Body of pancreas (tissue), 4 donors: ENCODE measurements at places on chromosomes 4 and X. TPM values are rescaled to one million over a fixed set of nuclear protein-coding genes. Genes with fewer than 3 reads are reported as not detected.

DNA sequence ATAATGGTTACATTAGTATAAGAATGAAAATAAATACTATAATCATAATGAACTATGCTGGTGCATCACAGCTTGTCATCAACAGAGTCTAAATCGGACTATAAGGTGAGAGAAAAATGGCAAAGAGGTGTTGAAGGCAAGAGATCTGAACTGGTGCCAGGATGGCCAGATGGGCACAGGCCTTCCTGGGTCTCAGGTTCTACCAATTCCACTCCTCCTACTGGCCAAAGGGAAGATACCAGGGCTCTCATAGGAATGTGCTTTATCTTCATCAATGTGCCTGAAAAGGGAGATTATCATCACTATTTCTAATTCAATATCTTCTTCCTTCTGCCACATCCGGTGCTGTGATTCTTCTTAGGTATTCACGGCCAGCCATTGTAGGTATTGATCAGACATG, 107.6 kb downstream of the GASK1B start:
- no peaks in the 10 kb centered on the region for H3K4me1 ChIP-seq
- H3K27ac ChIP-seq = no peak overlapping the region
- no peaks in the 10 kb centered on the region for H3K36me3 ChIP-seq
- no peak overlapping the region for H3K4me3 ChIP-seq
- DNase-seq = peak; percentile 17

DNA sequence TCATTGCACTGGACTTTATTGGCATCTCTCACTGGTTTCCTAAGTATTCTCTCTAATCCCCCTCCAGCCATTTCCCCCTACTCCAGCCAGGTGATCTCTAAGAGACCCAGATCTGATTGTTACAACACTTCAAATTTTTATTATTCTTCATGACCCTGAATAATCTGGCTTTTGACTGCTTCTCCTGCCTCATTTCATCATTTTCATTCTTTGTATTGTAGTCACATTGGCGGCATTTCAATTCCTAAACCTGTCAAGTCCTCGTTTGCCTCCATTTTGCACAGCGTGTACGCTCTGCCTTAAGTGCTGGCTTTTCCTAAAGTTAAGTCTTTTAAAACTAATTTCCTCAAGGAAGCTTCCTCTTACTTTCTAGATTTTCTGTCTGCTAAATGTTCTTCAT, 31.6 kb downstream of the UBE2K start:
- no peak for DNase-seq
- H3K27me3 ChIP-seq = no peaks in the 10 kb centered on the region
- no peaks in the 10 kb centered on the region for H3K36me3 ChIP-seq
- no peak overlapping the region for H3K27ac ChIP-seq
- H3K4me1 ChIP-seq = peaks cover 5% of the 10 kb centered on the region

- DNase-seq = no peak
- peaks cover 24% of the 10 kb centered on the region for H3K4me1 ChIP-seq
- H3K4me3 ChIP-seq = no peak overlapping the region
Observed at GRCh38 chr4:94548571-94548970, 96.8 kb downstream of the PDLIM5 start.

- H3K27me3 ChIP-seq = no peaks in the 10 kb centered on the region
- peak overlapping the region; percentile 28 for H3K27ac ChIP-seq
- H3K36me3 ChIP-seq = no peaks in the 10 kb centered on the region
- H3K4me3 ChIP-seq = no peak overlapping the region
- H3K4me1 ChIP-seq = peaks cover 22% of the 10 kb centered on the region
Observed at GRCh38 chr4:2714918-2715317, 41.2 kb downstream of the TNIP2 start.

GRCh38 chr4:10584042-10584441, 100.5 kb downstream of the CLNK start:
- H3K4me3 ChIP-seq = no peak overlapping the region
- H3K36me3 ChIP-seq = no peaks in the 10 kb centered on the region
- H3K27ac ChIP-seq = no peak overlapping the region
- no peak for DNase-seq

DNA sequence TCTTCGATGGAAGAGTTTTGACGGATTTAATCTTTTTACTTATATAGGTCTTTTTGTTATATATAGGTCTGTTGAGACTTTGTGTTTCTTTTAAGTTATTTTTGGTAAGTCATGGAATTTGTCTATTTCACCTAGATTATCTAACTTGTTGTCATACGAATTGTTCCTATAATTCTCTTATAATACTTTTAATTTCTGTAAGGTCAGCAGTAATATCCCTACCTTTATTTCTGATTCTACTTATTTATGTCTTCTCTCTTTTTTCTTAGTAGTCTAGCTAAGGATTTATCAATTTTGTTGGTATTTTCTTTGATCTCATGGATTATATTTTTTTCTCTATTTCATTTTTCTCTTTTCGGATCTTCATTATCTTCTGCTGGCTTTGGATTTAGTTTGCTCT, 11.6 kb downstream of the SAP30 start:
- no peak overlapping the region for H3K4me3 ChIP-seq
- no peak for DNase-seq
- no peaks in the 10 kb centered on the region for H3K27me3 ChIP-seq

GRCh38 chrX:46754586-46755061, 4.3 kb downstream of the SLC9A7 start:
- H3K27ac ChIP-seq = no peak overlapping the region
- H3K36me3 ChIP-seq = no peaks in the 10 kb centered on the region

DNA sequence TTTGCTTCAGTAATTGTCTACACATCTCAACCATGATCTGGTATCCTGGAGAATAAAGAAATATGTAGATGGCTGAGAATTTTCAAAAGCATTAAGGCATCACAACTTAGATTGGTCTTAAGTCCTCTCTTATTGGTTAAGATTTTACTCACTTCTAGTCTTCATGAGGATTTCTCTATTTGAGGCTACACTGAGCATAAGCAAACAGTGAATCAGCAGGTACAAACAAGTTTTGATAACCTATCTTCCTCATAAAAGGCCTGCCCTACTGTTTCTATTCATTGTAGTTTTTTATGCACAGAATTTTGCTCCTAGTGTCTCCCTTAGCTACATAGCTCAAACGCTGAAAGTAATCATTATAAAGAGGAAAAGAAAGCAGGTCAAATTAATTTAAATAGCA, 460.7 kb upstream of the RPS6KA3 start:
- no peak overlapping the region for H3K4me3 ChIP-seq
- no peaks in the 10 kb centered on the region for H3K27me3 ChIP-seq
- H3K27ac ChIP-seq = no peak overlapping the region

DNA sequence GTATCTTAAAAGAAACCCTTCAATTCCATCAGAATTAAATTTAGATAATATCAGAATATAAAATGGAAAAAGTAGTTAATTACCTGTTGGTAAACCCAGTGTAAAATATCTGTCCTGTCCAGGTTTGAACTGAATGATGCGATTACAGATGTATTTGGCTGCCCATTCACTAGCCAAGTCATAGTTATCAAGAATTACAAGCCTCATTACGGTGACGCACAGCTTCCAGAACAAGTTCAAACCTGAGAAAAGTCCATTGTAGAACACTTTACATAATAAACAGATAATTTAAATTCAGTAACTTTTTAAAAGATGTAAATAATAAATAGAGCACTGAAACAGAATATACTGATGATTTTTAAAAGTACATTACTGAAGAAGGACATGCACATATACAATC, 4.4 kb downstream of the GNPDA2 start:
- no peak overlapping the region for H3K4me3 ChIP-seq
- peaks cover 12% of the 10 kb centered on the region for H3K4me1 ChIP-seq
- H3K27me3 ChIP-seq = no peaks in the 10 kb centered on the region
- no peak overlapping the region for H3K27ac ChIP-seq
- no peak for DNase-seq
- no peaks in the 10 kb centered on the region for H3K36me3 ChIP-seq

DNA sequence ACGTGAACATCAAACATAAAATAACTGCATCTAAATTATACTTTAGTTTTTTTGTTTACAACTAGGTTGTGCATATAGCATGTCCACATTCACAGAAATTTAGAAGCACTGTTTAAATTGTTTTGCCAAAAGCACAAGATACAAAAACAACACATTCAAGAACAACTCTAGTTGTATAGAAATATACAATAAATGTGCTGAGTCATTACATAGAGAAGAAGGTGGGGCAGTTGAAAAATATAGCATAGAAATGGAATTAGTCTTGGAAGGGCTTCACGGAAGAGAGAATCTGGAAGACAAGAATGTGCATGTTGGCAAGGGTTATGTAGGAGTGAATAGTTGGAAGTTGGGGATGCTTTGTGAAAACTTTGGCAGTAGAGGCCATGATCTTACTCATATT, 239.0 kb upstream of the GLRA2 start:
- no peaks in the 10 kb centered on the region for H3K4me1 ChIP-seq
- no peak overlapping the region for H3K27ac ChIP-seq
- no peaks in the 10 kb centered on the region for H3K27me3 ChIP-seq

DNA sequence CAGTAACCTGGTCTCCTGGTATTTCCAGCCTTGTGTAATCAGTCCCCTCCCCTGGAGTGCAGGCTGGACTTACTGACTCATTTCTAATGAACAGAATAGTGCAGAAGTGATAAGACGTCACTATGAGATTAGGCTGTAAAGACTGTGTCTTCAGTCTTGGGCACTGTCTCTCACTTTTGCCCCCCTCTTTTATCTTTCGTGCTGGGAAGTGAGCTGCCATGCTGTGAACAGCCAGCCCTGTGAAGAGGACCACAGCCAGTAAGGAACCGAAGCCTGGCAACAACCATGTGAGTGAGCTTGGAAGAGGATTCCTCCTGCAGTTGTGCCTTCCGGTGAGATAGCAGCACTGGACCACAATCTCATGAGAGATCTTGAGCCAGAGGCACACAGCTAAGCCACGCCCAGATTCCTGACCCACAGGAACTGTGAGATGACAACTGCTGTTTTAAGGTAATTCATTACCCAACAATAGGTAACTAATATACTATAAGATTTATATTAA, 67.5 kb upstream of the GPR34 start:
- H3K4me1 ChIP-seq = no peaks in the 10 kb centered on the region
- no peak overlapping the region for H3K27ac ChIP-seq
- H3K4me3 ChIP-seq = no peak overlapping the region
- DNase-seq = no peak
- no peaks in the 10 kb centered on the region for H3K36me3 ChIP-seq

GRCh38 chrX:40081679-40082068, 16.1 kb downstream of the BCOR start:
- no peaks in the 10 kb centered on the region for H3K36me3 ChIP-seq
- no peaks in the 10 kb centered on the region for H3K27me3 ChIP-seq
- no peak for DNase-seq
- no peak overlapping the region for H3K27ac ChIP-seq

- H3K36me3 ChIP-seq = no peaks in the 10 kb centered on the region
- peak; percentile 43 for DNase-seq
- peaks cover 41% of the 10 kb centered on the region for H3K4me1 ChIP-seq
- H3K27me3 ChIP-seq = no peaks in the 10 kb centered on the region
- H3K4me3 ChIP-seq = peak overlapping the region; percentile 3
Observed at GRCh38 chrX:40104985-40105834, 7.5 kb upstream of the BCOR start.

GRCh38 chr4:155908187-155909139, 5.0 kb downstream of the TDO2 start:
- peaks cover 13% of the 10 kb centered on the region for H3K4me1 ChIP-seq
- no peak for DNase-seq
- no peaks in the 10 kb centered on the region for H3K36me3 ChIP-seq
- H3K27me3 ChIP-seq = no peaks in the 10 kb centered on the region
- no peak overlapping the region for H3K27ac ChIP-seq

DNA sequence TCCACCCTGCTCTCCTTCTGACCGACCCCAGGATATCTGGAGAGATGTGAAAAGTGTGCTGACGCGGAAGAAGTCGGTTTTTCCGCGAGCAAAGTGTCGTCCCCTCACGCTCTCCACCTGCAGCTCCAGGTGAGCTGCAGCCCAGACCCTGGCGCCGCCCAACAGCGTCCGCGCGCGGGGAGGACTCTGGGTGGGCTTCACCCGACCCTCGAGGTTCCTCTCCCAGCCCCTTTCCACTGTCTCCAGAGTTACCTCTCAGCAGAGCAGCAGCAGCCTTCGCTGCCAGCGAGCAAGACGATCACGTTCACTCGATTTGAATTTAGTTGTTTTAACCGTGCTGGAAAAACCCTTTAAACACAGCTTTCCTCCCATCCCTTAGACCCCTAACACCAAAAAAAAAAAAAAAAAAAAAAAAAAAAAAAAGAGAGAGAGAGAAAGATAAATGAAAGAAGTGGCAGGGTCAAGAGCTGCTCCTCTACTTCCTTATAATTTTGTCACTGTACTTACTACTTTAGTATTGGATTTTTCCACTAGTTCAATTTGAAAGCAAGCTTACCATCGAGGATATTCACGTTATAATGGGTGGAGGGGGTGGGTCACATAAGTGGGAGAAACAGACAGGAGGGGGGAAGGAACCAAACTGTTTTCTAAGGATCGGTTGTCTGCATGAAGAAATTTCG, 758 bp upstream of the NR3C2 start:
- H3K4me3 ChIP-seq = peak overlapping the region; percentile 95
- peak overlapping the region; percentile 99 for H3K27ac ChIP-seq
- no peaks in the 10 kb centered on the region for H3K27me3 ChIP-seq
- peaks cover 33% of the 10 kb centered on the region for H3K4me1 ChIP-seq

DNA sequence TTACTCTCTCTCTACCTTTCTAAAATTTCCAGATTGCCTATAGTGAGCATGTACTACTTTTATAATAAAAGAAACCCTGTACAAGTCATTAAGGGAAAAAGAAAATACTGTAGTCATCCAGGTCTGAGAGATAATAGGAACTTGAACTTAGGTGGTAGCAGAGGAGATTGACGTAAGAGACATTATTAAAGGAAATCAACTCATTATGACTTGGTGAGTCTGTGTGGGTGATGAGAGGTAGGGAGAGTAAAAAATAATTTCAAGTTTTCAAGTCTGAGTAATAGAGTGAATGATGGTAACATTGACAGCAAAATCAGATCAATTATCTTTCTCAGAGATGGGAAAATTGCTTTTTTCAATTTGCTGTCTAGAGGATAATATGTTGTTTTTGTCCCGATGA, 44.0 kb upstream of the ZCCHC12 start:
- no peaks in the 10 kb centered on the region for H3K4me1 ChIP-seq
- no peaks in the 10 kb centered on the region for H3K36me3 ChIP-seq
- H3K27me3 ChIP-seq = no peaks in the 10 kb centered on the region
- no peak overlapping the region for H3K4me3 ChIP-seq

- no peaks in the 10 kb centered on the region for H3K4me1 ChIP-seq
- DNase-seq = no peak
- no peaks in the 10 kb centered on the region for H3K27me3 ChIP-seq
- H3K27ac ChIP-seq = no peak overlapping the region
- H3K4me3 ChIP-seq = no peak overlapping the region
Observed at GRCh38 chr4:45004847-45005565, 278.6 kb upstream of the GNPDA2 start.

Gene MUC7
- total RNA-seq = not detected

Gene BMPR1B
- total RNA-seq = 1.3 TPM

Gene KDR
- 14.5 TPM for total RNA-seq

Gene SSX3
- not detected for total RNA-seq

Gene MAGEA2
- total RNA-seq = not detected

Gene RPGR
- 14.8 TPM for total RNA-seq
